ENCODE measurements at places on chromosomes 3 and 15.
A peak's percentile ranks its signal among the peaks of the same experiment; 100 is the strongest.

GRCh38 chr15:27043770-27044169 lies 72.8 kb downstream of the GABRG3 start:
- DNase-seq, result peak; percentile 20

DNA sequence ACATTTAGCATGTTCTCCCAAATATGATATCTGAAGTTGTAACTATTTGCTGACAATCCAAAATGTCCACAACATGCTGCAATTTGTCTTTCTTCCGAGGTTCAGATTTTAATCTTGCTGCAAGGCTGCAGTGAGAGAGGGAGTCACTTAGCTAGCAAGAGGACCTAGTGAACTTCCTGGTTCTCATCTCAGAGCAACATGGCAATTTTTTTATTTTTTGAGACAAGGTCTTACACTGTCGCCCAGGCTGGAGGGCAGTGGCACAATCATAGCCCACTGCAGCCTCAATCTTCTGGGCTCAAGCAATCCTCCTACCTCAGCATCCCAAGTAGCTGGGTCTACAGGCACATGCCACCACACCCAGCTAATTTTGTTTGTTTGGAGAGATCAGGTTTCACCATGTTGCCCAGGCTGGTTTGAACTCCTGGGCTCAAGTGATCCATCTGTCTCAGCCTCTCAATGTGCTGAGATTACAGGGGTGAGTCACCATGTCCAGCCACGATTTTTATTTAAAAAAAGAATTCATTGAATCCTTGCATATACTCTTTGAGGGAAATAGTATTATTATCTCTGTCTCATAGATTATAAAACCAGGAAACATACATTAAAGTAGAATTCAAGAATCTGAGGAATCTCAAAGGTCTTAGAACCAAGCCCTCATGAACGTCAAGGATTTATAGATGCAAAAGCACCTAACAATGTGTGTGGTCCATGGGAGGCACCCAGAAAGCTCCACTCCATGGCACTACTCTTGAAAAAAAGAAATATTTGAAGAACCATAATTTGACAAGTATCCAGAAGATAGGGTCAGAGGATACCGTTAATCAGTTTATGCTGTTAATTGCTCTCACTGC lies 9.1 kb downstream of the HDC start:
- DNase-seq, result no peak

- no peak for DNase-seq
Measured at GRCh38 chr3:11583638-11584046, 60.1 kb downstream of the VGLL4 start.

- no peak for DNase-seq
Measured at GRCh38 chr15:59828263-59828662, 139.1 kb upstream of the BNIP2 start.

GRCh38 chr3:114727373-114727772 lies 419.7 kb downstream of the ZBTB20 start:
- peak; percentile 8 for DNase-seq

DNA sequence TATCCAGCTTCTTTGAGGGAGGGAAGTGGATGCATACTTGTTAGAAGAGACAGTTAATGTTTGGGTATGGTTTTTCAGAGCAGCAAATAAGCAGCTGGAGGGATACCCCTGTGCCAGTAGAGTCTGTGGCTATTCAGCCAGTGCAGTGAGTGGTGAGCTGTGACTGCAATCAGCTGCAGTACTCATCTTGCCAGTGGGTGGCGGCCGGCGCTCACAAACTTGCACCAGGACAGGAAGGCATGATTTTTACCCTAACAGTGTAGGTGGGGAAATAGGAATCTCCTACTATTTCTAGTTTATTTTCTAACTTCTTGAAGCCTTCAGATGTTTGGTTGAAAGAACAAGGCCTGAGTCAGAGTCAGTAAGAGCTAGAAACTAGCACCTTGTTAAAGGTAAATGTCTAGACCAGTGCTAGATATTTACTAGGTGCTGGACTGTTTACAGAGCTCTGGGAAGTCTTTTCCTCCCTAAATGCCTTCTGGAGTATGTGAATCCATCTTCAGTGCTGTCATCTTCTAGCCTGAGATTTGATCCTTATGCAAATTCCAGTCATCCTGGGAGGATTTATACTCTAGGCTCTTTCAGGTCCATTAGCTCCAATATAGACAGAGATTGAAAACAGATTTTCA lies 23.6 kb downstream of the TIMP4 start:
- peak; percentile 70 for DNase-seq

- no peak for DNase-seq
Measured at GRCh38 chr3:167743799-167744198, 8.3 kb downstream of the SERPINI1 start.

DNA sequence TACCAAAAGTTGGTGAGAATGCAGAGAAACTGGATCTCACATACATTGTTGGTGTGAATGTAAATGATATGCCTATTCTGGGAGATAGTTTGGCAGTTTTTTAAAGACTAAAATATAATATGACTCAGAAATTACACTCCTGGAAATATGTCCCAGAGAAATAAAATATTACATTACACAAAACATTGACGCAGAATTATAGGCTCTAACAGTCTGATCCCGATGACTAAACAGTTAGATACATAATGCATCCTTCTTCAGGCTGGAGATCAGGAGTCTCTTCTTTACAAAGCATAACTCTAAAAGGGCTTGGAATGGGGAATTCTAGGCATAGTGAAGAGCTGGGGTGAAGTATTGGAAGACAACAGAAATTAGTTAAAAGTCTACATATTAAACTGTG lies 586.2 kb upstream of the NECTIN3 start:
- no peak for DNase-seq

- no peak for DNase-seq
Measured at GRCh38 chr3:13077431-13078162, 4.4 kb upstream of the IQSEC1 start.

DNA sequence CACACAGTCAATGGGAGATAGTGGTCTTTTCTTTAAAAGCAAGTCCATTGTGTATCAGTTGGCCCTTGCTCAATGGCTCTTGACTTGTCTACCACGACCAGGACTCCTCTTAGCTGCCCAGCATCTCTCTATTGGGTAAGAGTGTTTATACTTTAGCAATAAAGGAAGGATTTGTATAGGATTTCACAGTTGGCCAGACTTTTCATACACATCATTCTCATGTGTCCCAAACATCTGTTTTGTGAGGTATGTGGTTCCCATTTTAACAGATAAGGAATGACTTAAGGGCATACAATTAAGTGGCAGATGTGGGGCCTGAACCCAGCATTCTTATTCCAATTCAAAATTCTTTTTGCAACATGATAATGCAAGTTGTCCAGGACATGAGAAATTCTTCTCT lies 191.5 kb downstream of the CHST2 start:
- DNase-seq, result no peak

DNA sequence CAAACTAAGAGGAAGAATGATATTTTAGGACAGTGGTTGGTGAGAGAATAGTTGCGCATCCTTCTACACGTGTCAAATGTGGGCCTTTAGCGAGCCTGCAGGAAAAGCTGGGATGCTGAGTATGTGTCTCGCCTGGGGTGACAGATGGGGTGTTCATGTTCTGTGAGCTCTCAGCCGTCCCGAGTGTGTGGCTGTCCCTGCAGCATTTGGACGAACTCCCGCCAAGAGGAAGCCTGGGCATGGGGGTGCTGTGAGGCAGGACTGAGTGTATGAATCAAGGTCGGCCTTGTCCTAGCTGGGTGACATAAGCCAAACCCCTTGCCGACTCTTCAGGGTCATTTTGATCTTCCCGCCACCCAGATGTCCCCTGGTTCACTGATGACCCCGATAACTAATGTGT lies 94.8 kb downstream of the CACNA1D start:
- no peak for DNase-seq

DNA sequence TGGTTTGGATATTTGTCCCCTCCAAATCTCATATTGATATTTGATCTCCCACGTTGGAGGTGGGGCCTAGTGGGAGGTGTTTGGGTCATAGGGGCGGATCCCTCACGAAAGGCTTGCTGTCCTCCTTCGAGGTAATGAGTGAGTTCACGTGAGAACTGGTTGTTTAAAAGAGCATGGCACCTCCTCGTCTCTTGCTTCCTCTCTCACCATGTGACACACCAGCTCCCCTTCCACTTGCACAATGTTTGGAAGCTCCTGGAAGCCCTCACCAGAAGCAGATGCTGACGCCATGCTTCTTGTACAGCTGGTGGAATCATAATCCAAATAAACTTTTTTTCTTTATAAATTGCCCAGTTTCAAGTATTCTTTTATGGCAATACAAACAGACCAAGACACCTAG lies 38.6 kb downstream of the RFTN1 start:
- DNase-seq, result no peak

DNA sequence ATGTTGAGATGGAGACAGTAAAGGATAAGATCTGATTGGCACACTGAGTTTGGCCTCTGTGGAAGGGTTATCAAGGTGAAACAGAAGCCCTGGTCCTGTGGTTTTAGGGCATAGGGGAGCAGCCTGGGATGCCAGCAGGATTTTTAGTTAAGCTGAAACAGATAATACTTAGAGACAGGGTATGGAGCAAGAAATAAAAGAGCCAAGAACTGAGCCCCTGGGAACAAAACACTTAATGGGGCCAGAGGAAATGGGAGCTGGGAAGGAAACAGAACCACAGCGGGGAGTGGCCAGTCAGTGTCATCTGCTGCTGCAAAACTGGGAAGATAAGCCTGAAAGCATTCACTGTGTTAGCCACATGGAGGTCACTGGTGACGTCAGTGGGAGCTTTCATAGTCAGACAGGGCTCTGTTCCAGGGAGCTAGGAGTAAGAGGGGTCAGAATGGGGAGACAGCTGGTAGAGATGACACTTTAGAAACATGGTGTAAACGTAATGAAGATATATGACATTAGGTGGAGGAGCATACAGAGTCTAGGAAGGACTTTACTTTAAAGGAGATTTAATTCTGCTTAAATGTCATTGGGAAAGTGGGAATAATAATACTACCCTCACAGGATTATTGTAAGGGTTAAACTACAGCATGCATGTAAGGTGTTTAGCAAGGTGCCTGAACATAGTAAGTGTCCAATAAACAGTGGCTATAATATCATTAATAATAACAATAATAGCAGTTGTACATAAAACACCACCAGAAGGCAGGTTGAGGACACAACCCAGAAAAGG lies 172.7 kb upstream of the CTNNB1 start:
- peak; percentile 14 for DNase-seq

- DNase-seq, result no peak
Measured at GRCh38 chr3:134078169-134078831, 48.6 kb upstream of the SLCO2A1 start.

GRCh38 chr3:145088917-145089316 lies 1072.1 kb downstream of the PLOD2 start:
- peak; percentile 67 for DNase-seq

DNA sequence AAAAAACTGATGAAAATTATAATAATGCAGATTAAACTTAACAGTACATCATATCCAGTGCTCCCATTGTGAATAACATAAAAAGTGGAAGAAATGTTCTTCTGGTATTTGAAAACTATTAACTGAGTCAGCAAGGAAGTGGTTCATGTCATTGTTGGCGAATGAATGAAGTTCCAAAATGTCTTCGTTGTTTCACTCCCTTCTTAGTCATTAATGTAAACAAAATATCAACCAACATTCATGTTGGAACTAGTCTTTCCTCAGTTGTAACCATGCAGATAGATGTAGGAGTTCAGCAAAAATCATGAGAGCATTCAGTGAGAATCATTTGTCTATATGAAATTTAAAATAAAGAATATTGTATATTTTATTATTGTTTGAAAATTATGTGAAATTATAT lies 44.1 kb upstream of the ICE2 start:
- no peak for DNase-seq

DNA sequence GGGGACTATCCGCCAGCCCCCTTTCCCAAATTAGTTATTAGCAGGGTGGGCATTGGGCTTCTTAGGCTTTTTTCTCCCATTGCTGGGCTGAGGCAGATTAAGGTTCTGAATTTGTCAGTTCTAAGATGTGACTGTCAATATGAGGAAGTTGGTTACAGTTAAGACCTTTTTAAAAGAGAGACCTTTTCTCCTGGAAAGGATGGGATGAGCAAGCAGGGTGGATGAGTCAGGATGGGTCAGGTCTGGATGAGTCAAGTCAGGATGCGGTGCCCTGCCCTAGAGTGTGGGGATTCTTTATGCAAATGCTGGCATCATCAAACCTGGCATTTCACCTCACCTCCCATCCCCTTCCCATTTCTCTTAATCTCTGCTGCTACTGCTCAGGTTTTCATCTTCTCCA lies 1.9 kb downstream of the AEN start:
- peak; percentile 66 for DNase-seq

- DNase-seq, result peak; percentile 62
Measured at GRCh38 chr3:160754371-160754854, 1.6 kb upstream of the PPM1L start.

- no peak for DNase-seq
Measured at GRCh38 chr3:194103505-194103904, 32.4 kb upstream of the HES1 start.

DNA sequence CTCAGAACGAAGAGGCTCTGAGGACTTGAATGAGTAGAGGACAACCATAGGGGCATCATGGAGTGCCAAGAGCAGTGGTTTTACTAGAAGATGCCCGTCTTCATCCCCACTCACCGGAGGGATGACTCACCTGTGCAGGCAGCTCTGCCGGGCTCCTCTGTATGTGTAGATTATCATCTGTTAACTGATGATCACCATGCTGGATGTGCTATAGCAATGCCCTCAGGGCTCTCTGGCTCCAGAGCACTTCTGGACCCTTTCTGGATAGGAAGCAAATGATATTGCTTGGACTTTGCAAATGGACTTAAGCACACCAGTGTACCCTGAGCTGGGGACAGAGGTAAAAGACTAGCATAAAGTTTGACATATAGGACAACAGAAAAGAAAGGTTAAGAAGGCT lies 10.2 kb upstream of the TGFBR2 start:
- DNase-seq, result no peak

DNA sequence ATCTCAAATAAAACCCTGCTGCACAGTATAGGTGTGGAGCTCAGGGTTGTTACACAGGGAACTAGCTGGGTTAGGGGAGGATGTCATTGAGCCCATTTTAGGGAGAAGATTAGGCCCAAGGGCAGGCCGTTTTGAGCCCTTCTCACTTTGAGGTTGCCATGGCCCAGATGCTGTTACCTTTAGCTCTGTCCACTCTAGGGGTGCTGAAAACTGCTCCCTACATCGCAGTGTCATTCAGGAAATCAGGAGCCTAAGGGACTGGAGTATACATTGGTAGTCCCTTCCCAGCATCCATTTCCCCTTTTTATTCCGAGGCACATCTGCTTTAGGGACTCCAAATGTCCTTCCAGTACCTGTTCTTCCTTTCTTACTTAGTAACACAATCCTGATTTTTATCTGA lies 79.0 kb upstream of the SELENOK start:
- DNase-seq, result no peak

- DNase-seq, result no peak
Measured at GRCh38 chr15:53710906-53711305, 48.6 kb downstream of the WDR72 start.

DNA sequence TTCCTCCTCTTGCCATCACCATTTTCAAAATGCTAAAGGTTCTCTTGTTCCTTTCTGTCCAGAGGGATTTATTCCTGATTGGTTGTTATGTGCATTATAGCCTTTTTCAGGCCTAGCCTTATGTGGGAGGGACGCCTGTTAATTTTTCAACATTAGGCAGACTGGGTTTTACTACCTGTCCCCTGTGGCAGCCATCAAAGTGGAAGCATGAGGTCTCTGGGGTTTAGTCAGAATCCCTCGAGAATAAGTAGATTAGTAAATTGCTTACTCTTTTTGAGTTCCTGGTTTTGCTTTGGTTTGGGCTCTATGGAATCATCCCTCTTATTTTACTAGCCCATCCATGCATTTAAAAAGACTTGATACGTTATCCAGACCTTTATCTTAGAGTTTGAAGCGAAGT lies 32.4 kb downstream of the PAK2 start:
- no peak for DNase-seq

All from KBM-7 (cell line).